ENCODE measurements at places on chromosomes 4 and X.
A peak's percentile ranks its signal among the peaks of the same experiment; 100 is the strongest.

DNA sequence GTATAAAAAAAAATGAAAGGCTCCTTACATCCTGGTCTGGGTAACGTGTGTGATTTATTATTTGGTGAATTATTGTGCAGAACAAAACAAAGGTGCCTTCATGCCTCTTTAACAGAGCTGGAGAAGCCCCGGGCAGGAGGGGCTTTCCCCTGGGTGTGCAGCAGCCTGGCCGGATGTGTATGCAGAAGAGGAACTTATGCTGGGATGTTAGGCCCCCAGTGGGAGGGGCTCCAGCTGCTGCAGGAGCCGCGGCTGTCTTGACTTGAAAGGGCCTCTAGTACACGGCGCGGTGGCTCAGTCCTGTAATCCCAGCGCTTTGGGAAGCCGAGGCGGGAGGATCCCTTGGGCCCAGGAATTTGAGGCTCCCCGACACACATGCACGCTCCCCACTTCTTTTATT lies 16.0 kb downstream of the CCNQ start:
- DNase-seq = peak; percentile 51

GRCh38 chr4:4714331-4714730 lies 145.1 kb upstream of the MSX1 start:
- DNase-seq = no peak

DNA sequence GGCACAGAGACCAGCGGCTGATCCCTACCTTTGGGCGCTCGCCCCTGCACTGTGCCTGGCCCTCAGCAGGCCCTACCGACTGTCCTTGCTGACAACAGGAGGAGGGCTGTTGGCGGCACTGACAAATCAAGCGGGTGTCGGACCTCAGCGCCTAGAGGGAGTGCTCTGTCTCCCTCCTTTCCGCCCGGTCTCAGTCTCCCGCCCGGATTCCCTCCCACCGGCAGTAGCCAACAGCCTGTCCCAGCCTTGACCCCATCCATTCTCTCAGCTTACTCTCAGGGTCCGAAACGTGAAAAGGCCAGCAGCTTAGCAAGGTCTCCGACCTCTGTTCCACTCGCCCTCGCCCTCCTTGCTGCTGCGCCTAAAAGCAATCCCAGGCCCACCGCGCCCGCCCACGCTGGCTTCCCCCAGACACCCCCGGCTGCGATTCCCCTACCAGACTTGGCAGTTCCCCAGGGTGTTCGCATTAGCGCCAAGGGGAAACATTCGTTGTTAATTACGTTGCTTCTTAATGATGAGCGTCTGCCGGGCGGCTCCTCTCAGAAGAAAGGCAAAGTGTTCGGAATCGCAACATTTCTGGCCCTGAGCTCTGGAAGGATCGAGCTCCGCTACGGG lies 96.2 kb downstream of the SOWAHB start:
- peak; percentile 69 for DNase-seq

DNA sequence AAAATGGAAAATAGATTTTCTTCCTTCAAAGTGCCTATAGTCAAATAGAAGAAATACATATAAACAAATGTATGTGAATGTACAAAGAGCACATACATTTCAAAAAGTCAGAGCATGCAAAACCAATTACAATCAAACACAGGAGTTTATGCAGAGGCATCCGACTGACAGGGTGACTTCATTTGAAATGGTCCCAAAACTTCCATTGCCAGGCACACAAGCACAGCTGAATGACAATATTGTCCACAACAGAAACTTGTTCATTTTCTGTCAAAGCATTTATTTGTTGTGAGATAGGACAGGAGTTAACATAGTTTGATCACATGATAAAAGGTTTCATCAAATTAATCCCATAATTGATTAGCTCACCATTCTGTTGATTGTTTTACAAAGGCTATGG lies 96.4 kb upstream of the TTC29 start:
- DNase-seq = no peak

GRCh38 chr4:168335621-168336020 lies 17.1 kb upstream of the DDX60 start:
- no peak for DNase-seq

- no peak for DNase-seq
Measured at GRCh38 chr4:77306496-77306895, 149.5 kb downstream of the CCNG2 start.

- no peak for DNase-seq
Measured at GRCh38 chr4:174835536-174835935, 6.5 kb upstream of the GLRA3 start.

- no peak for DNase-seq
Measured at GRCh38 chr4:156766846-156767245, 204.8 kb downstream of the PDGFC start.

- no peak for DNase-seq
Measured at GRCh38 chr4:98363431-98363830, 102.2 kb downstream of the RAP1GDS1 start.

DNA sequence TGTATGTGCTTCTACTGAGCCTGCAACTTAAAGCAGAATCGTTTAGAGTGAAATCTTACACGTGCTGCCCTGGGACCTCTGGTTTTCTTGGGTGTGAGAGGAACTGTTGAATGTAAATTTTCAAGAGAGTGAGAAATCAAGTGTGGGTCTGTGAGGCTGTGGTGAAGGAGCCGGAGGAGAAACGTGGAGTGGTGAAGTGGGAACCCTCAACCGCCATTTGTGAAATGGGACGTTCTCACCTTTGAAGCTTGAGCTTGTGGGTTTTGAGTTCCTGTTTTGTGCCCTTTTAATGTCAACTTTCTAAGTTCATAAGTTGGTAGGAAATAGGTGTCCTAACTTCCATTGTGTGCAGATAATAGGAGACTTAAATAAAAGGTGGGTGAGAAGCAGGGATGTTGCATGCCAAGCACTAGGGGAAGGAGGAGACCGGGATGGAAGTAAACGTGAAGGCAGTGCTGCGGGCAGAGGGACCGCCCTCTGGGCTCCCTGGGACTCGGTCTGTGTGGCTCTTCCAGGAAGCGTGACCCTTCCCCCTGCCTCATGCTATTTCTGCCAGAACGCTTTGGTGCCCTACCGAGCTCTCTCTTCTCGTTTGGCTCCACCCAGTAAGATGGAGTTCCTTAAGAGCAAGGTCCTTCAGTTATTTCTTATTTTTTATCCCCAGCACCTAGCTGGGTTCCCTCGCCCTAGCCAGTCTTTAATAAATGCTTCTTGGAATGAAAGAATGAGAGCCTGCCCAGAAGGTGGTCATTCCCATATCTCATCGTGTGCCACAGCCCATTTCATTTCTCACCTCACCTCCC lies 56.0 kb downstream of the TMEM131L start:
- no peak for DNase-seq

DNA sequence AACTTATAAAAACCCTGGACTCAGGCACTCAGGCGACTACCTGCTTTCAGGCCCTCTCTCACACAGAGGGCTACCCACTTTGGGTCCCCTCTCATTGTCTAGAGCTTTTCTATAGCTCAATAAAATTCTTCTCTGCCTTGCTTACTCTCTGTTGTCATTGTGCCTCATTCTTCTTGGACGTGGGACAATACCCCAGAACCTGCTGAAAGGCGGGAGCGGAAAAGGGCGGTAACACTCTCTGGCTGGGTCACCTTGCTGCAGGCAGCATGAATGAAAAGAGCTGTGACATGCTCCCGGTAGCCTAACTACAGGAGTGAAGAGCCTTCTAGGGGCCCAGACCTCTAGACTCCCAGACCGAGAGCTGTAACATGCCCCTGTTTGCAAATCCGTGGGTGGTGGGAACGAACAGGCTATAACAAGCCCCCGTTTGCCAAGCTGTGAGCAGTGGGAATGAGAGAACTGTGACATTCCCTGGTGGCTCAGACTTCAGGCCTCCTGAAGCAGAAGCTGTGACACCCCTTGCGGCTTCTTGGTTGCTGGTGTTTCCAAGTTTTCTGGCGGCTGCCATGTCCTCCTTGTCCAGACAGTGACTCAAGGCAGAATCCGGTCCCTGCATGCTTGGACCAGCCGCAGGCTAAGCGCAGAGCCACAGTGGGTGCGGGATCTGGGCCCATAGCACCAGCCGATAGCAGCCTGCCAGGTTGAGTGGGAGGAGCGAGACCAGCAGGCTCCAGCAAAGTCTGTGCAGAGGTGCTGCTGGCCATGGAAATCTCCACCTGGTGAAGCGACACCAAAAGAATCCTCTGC lies 684.6 kb downstream of the ARAP2 start:
- DNase-seq = no peak

DNA sequence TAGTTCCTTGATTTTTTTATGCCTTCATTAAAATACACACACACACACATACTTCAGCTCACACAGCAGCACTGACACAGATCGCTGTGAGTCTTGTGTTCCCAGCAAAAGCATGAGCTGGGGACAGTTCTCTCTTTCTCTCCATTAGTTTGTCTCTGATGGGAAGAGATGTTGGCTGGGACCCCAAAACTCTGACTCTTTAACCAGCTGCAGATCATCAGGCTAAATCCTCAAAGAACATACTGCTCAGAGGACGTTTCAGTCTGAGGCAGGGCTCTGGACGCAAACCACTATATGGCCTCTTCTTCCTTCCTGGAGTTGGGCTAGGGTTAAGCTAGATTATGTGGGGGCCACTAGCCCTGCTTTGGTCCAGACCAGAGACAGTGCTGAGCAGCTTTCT lies 109.6 kb downstream of the NHSL2 start:
- DNase-seq = no peak

GRCh38 chrX:47174846-47175587 lies 18.6 kb upstream of the UBA1 start:
- DNase-seq = no peak

- DNase-seq = no peak
Measured at GRCh38 chr4:7673121-7673520, 238.4 kb upstream of the PSAPL1 start.

DNA sequence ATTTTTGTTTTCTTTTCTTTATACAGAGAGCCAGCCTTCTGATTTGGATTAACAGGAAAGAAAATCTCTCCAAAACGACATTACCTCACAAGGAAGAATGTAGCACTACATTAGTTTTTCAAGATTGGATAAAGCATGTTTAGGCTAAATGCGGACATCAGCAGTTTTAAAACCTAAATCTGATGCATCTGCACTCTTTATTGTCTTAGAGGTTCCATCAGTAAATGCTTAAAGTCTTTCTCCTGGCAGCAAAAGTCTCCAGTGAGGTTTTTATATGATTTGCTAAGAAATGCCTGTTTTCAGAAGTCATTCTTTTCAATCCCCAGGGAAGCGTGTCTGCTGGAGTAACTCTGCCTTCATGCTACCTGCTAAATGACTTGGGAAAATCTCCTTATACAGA lies 912.9 kb upstream of the INTU start:
- DNase-seq = no peak

DNA sequence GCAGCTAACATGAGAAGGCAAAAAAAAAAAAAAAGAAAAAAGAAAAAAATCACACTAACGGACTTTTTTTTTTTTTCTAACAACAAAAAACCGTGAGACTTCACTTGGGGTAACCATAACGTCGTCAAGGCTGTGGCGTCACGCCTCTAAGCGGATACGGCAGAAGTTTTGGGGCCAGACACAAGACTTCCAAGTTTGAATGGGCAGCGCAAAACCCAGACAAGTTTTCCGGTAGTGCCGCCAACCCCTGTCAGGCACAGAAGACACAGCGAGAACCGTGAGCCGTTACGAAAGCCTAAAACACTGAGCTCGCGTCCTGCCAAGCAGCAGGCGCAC lies 556 bp upstream of the SMARCA5 start:
- DNase-seq = no peak

DNA sequence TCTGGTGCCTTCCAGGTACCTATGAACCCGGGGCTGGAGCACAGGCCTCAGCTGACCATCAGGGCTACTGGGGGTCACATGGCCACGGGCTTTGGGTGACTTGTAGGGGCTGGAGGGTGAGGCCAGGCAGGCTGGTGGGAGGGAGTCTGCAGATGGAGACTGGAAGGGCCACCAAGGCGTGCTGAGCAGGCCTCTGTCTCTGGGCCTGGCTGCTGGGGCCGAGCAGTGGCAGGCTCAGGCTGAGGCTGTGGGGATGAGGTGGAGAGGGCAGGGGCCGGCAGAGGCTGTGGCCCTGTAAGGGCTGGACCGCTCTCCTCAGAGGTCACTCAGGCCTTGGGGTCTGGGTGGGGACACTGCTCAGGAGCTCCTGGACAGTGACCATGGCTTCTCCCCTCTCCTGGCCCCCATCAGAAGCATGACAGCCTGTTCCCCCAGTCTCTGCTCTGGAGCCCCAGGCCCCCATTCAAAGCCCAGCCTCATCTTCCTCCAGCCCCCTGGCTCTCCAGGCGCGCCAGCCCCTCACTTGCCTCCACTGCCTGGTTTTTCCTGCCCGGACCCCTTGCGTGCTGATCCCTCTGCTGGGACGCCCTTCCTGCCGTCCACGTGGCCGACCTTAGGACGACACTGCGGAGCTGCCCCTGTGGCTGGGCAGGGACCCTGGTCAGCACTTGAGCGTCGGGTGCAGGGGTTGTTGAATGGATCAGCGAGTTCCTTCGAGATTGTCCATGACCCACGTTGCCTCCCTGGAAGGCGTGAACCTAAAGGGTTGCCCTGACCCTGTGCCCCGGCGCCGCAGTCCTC lies 11.1 kb upstream of the NAT8L start:
- no peak for DNase-seq

GRCh38 chr4:18722748-18723191 lies 701.2 kb upstream of the LCORL start:
- no peak for DNase-seq

DNA sequence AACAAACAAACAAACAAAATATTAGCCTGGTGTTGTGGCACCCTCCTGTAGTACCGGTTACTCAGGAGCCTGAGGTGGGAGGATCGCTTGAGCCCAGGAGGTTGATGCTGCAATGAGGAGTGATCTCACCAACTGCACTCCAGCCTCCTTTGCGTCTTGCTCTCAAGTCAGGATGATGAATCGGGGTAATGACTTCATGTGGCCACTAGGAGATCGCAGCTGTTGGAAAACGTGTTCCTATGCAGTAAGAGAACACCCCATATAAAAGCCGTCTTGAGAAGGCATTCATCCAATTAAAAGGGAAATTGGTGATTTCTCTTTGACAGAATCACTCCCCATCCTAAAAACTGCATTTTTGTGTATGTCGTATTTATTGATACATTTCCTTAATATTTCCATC lies 6.9 kb downstream of the CCNB3 start:
- no peak for DNase-seq

DNA sequence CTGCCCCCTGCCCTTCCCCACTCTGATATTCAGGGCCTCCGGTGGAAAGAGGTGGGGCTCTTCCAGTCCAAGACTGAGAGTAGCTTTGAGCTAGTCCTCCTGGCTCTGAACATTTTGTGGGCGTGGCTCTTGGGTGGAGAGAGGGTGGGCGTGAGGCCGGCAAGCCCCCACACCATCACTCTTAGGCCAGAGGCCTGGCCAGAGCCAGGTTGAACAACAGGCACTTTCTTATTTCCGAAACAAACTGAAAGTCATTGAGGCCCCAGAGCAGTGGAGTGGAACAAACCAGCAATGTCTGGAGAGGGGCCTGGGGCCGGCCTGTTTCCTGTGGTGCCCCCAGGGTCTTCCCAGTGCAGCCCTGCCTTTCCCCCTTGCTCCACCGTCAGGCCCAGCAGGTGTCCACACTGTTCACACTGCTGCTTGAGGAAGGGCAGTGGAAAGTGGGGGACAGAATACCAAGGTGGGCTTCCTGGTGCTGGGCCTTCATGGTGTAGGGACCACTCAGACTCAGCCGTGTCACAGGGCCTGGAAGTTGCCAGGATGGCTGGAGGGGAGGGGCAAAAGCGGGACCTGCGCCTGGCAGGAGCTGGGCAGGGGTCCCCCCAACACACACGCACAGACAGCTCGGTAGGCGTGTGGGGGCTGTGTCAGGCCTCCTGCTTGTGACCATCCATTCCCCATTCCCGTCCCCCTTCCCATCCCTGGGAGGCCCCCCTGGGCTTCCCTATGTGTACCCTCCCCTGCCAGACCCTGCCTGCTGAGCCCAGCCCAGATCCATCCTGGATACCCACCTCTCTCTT lies 2.9 kb downstream of the ADRA2C start:
- DNase-seq = no peak
